ENCODE measurements at places on chromosomes 6 and 20. TPM values are rescaled to one million over a fixed set of nuclear protein-coding genes. Genes with fewer than 3 reads are reported as not detected.
A peak's percentile ranks its signal among the peaks of the same experiment; 100 is the strongest.

GRCh38 chr6:160358225-160359119 is 10.3 kb downstream of the SLC22A3 start:
- DNase-seq: no peak

- no peak for DNase-seq
Observed at GRCh38 chr20:45339799-45340198, 8.4 kb downstream of the SDC4 start.

DNA sequence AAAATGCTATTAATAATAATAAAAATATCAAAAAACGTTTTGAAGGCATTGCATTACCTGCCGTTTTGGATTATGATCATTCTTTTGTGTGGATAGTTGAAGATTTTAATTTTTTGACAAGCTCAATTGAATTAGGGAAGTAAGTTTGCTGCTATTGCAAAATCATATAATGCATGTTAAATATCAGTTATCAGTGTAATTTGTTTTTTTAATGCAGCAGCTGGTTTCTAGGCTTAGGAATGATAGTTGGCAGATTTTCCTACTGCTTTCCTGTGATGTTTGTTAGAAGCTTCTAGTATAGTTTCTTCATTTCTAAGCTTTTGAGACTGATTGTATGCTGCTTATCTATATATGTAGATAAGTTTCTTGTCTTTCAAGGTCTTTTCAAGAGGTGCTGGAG is 99.0 kb downstream of the JARID2 start:
- DNase-seq: no peak

- DNase-seq: no peak
Observed at GRCh38 chr20:13183005-13183404, 38.1 kb upstream of the ISM1 start.

Gene THBS2
- total RNA-seq: 39.5 TPM

DNA sequence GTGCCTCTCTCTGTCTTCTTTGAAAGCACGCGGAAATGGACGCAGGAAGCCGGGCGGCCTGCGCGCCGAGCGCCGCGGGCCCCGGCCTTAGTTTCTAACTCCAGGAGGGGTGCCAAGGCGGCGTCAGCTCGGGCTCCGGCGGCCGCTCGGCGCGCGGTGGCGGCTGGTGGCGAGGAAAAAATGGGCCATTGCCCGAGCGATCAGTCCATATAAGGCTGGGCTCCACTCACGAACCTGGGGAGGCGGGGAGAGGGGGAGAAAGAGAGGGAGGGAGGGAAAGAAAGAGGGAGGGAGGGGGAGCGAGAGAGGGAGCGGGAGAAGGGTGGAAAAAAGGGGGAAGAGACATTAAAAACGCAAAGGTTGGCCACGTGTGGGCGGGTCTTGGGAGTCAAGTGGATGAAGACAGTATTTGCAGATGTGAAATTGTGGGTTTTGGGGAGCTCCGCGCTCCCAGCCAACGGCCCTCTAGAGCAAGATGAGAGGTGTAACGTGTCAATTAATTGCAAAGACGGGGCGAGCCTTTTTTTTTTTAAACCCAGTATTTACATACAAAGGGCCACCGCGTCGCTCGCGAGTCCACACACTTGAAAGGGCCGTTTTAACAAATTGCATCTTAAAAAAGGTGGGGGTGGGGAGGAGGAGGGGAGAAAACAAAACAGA is at the start of gene NKX2-2:
Gene NKX2-2, minus strand, starts transcription at position 184 of the 660 bp plus-strand sequence. CDS start 395 bp downstream, outside the sequence.
- DNase-seq: no peak

GRCh38 chr6:169112483-169113320 is 140.9 kb downstream of the THBS2 start:
- no peak for DNase-seq

DNA sequence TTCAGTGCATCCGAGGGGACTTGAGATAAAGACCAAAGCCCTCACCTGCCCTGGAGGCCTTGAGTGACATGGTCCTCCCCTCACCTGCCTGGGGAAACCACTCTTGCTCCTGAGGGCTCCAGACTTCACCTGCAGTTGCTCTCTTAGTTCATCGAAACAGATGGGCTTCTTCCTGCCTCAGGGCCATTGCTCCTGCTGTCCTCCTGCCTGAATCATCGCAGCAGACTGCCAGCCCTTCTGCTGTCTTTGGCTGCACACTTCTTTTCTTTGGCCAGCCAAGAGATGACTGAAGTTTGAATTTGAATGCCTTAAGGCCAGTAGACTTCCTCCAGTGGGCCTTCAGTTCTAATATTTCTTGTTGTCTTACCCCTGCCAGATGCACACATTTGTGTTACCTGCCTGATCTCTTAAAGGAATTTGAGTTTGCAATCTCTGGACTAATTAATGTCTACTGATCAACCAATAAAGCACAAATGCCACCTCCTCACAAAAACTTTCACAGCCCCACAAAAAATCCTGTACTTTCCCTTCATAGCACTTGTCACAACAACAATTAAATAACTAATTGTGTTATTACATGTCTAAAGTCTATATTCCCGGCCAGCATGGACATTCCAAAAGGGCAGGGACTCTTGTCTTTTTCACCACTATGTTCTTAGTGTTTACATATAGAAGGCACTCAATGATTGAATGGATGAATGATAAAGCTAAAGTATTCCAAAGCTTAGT is 56.7 kb upstream of the SGK1 start:
- no peak for DNase-seq

DNA sequence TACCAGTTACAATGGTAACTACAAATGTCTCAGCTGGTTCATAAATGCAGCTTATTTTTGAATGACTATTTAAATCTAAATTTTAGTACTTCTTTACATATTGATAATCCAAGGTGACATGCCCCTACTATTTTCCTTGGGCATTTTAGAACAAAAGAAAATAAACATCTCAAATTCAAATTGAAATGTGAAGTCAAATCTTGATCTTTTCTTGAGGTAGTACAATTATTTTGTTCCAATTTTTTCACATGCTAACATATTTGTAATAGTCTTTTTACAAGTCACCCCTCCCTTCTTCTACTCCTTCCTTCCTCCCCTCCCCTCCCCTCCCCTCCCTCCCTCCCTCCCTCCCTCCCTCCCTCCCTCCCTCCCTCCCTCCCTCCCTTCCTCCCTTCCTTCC is 370.1 kb upstream of the MMS22L start:
- DNase-seq: no peak

GRCh38 chr6:31122791-31123706 is 2.8 kb upstream of the CDSN start:
- no peak for DNase-seq

Gene ZBTB12
- 2.7 TPM for total RNA-seq

DNA sequence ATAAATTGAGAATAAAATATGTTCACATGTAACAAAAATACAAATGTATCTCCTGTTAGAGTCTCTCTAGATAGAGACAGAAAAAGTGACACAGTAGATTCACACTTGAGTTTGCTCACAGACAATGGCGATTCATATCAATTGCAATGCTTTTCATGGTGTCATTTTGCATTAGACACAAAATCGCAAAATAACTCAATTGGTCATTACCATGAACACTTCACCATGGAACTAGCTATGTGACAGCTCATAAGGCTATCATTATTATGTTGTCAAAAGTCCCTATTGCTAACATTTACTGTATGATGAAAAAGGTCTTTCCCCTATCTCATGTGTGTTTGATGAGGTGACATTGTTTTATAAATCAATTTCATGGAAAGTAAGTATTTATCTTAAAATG is 249.5 kb upstream of the AGPAT4 start:
- DNase-seq: no peak

DNA sequence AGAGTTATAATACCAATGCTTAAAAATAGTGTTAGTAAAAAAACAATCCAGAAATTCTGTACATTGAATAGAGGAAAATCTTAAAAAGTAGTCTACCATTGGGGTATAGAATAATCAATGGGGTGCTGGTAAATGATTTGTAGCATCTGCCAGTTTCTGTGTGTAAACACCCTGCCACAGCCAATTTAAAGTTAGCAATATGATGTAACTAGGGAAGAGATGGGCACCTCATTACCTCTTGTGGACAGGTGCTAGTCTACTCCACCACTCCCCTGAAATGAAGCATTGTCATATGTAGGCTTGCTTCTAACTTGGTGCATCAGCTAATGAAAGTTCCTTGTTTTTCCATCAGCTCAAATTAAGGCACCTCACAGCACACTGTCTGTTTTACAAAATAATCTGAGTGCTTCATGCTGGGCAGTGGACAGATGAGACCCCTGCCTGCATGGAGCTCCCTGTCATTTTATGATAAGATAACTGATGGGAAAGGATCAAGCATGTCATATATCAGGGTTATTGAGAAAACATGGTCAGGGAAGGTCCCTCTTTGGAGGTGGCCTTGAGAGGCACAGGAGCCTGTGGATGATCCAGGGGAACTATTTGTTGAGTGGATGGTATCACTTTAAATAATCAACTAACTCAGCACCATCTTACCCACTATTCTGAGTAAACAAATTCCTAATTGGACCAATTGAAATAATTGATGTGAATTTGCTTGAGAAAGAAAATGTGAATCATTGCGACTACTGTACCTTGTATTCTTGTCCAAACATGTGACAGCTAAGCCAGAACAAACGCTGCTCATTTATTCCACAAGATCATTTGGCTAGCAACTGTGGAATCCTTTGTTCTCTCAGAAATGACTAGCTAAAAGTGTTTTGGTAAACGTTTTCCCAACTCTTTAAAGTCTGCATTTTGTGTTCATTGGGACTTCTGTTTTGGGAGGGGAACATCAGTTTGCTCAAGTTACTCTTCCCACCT is 45.9 kb upstream of the CSE1L start:
- DNase-seq: no peak

- no peak for DNase-seq
Observed at GRCh38 chr20:33673114-33673409, 1.2 kb downstream of the NECAB3 start.

GRCh38 chr20:34546751-34547181 is 11.8 kb upstream of the MAP1LC3A start:
- DNase-seq: no peak

- no peak for DNase-seq
Observed at GRCh38 chr6:155185544-155185943, 78.3 kb upstream of the CLDN20 start.

Gene RSPH4A
- not detected for total RNA-seq

DNA sequence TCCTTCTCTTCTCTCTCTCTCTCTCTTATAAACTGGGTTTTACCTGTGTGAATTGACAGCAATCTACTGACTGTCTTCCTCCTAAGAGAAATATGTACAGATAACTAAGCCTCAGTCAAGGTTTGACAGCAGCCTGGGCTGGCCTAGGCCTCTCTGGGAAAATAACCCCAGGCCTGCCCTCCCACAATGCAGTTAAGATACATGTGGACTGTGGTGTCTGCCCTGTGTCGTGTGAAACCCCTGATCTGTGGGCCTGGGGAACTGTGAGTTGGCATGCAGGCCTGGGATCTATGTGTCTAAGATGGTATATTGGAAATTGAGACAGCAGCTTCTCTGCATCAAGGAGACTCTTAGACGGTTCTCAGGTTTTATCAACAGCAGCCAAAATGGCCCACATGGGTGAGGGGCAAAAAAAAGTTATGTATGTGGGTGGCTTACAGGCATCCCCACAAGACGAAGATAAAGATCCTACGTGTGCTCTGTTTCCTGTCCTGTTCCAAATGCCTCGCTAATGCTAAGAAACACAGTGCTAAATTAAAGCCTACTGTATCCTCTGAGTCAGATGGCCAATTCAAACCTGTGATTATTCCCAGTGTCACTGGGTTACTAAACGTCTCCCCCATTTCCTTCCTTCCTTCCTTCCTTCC is 19.0 kb downstream of the LRFN2 start:
- DNase-seq: no peak

DNA sequence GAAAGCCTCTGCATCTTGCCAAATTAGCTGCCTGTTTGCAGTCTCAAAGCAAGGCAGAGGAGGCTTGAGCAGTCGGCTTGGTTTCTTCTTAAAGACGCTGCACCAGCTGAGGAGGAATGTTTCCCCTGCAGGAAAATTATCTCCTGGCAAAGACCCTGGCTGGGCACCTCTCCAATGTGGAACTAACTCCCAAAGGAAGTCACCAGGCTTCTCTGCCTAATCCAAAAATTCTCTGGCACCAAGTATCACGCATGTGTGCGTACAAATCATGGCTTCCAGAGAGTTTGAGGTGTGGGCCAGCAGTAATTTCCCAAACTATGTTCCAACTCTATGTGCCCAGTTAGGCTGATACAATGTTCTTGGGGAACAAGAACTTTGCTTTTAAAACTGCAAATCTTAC is 176.2 kb downstream of the KIF16B start:
- peak; percentile 12 for DNase-seq
